ENCODE measurements at places on chromosomes 2 and 18.

GRCh38 chr18:40553029-40553428 lies 1402.0 kb upstream of the PIK3C3 start:
- DNase-seq = no peak

- no peak for DNase-seq
Observed at GRCh38 chr2:173130496-173131465, 55.1 kb downstream of the MAP3K20 start.

DNA sequence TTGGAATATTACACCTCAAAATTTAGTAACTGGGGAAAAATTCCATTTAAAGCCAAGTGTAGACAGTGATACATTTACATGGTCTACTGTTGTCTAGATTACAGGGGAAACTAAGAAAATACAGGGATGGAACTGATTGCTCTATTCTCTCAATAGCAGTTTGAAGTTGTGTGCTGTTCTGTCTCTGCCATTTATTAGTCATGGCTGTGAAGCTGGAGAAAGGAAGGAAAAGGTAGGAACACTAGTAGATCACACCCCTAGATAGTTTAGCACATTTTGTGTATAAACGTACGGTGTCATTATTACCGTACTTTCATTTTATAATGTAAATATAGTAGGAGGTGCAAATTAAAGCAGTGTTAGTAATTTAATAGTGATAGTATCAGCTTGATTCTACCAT lies 170.5 kb downstream of the PHLPP1 start:
- no peak for DNase-seq

DNA sequence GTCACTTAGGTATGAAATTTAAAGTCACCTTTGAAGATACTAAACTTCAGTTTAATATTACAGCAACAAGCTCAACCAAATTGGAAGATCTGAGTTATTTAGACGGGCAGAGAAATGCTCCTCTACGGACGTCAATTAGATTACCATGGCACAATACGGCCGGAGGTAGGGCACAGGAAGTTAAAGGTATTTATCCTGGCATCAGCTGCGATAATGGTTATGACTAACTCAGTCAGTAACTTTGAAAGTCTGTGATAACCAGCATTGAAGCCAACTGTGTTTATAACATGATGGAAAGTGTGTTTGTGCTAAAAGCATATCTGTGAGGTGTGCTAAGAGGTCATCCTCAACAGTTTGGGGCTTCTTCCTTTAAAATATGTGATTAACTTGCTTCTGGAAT lies 117.3 kb downstream of the WDSUB1 start:
- DNase-seq = no peak

DNA sequence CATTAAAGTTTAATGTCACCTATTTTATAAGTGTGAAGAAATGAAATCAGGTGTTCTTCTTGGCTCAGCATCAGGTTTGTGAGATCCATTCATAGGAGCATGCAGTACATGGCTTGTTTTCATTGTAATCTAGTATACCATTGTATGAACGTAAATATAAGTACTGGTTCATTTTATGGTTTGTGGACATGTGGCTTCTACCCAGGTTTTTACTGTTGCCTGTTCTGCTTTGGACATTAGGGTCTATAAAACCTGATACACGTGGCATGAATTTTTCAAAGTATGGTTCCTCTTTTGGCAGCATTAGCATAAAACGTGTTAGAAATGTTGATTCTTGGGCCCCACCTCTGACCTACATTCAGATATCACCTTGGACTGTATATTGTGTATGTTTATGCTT lies 175.5 kb downstream of the PRPF40A start:
- no peak for DNase-seq

- DNase-seq = no peak
Observed at GRCh38 chr2:136331226-136331625, 213.3 kb upstream of the CXCR4 start.
